Breast epithelium (tissue), 4 donors: ENCODE measurements at places on chromosomes 2 and 18. TPM values are rescaled to one million over a fixed set of nuclear protein-coding genes. Genes with fewer than 3 reads are reported as not detected.

DNA sequence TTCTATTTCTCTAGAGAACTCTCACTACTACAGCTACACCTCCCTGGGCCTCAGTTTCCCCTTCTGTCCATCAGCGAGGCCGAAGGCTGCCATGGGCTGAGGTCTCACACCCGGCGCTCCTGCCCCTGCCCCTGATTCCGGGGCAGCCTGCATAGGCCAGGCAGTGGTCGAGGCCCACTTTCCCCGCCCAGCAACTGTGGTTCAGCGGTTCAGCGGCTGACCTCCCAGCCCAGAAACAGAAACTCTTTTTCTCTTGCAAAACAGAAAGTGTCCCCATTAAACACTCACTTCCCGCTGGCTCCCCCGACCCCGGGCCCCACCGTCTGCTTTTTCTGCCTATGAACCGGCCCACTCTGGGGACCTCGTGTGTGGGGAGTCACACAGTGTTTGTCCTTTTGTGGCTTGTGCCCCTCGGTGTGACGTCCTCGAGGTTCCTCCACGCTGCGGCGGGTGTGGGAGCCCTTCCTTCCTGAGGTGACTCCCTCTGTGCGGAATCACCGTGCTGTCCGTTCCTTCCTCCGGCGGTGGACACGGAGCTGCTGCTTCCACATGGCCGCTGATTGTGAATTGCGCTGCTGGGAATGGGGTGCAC lies 16.0 kb downstream of the PDCD1 start:
- no peak overlapping the region for H3K27ac ChIP-seq
- H3K27me3 ChIP-seq, result peaks cover 7% of the 10 kb centered on the region
- no peaks in the 10 kb centered on the region for H3K36me3 ChIP-seq
- no peak for DNase-seq
- H3K4me3 ChIP-seq, result peak overlapping the region; percentile 63

- no peaks in the 10 kb centered on the region for H3K27me3 ChIP-seq
- H3K4me1 ChIP-seq, result no peaks in the 10 kb centered on the region
- no peak for DNase-seq
- no peak overlapping the region for H3K4me3 ChIP-seq
- no peak overlapping the region for H3K27ac ChIP-seq
Observed at GRCh38 chr18:50751490-50751889, 68.3 kb downstream of the MRO start.

DNA sequence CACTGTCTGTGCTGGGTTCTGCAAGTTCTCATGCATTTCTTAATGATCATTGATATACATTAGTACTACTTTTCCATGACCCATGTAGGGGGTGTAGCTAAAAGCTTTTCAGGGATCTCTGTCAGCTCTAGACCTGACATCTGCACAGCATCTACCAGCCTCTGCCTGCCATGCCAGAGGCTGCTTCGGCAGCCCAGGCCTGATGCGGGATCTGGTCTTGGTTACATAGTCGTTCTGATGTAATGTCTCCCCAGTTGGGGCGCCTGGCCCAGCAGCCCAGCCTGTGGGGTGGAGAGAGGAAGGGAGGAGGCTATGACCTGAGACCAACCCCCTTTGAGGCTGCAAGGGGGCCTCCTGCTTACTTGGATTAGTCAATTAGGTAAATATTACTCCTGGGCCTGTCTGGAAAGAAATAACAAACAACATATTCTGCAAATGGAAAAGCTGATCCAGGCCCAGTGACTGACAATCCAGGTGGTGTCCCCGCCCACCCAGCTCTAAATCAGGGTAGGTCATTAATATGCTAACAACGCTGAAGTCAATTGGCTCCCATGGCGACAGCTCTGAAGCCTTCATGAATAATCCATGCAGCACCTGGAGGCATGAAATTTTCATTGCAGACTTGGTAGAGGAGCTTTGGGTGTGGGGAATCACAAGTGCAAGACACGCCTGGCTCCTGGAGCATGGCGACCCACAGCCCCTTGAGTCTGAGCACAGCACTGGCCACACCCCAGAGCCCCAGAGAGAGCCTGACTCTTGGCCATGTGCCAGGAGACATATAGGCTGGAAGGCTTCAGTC lies 575.3 kb downstream of the CMPK2 start:
- no peak overlapping the region for H3K27ac ChIP-seq
- H3K4me3 ChIP-seq, result no peak overlapping the region
- DNase-seq, result no peak
- H3K27me3 ChIP-seq, result no peaks in the 10 kb centered on the region
- no peaks in the 10 kb centered on the region for H3K4me1 ChIP-seq
- H3K36me3 ChIP-seq, result no peaks in the 10 kb centered on the region

- H3K4me3 ChIP-seq, result no peak overlapping the region
- H3K27ac ChIP-seq, result no peak overlapping the region
- no peak for DNase-seq
- no peaks in the 10 kb centered on the region for H3K27me3 ChIP-seq
- no peaks in the 10 kb centered on the region for H3K36me3 ChIP-seq
- no peaks in the 10 kb centered on the region for H3K4me1 ChIP-seq
Observed at GRCh38 chr2:54999182-54999581, 51.1 kb downstream of the RTN4 start.

DNA sequence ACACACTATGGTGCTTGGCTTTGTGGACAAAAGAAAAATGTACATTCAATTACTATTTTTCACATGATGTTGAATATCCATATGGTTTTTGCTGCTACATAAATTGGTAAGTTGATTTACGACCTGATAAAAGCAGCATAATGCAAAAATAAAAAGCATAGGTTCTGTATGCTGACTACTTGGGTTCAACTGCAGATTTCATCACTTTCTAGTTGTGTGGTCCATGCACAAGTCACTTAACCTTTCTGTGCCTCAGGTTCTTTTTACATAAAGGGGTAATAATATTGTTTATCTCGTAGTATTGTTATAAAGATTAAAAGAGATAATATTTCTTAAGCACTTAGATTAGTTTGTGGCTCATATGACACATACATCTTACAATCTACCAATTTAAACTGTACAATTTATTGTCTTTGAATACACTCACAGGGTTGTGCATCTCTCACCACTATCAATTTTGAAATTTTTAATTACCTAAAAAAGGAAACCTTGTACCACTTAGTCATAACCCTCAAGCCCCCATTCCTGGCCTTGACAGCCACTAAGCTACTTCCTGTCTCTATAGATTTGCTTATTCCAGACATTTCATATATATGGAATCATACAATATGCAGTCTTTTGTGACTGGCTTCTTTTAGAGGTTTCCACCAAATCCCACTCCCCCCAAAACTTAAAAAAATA lies 1443.9 kb downstream of the SUCLG1 start:
- H3K4me3 ChIP-seq, result no peak overlapping the region
- no peaks in the 10 kb centered on the region for H3K36me3 ChIP-seq
- H3K27ac ChIP-seq, result no peak overlapping the region
- H3K4me1 ChIP-seq, result no peaks in the 10 kb centered on the region
- no peaks in the 10 kb centered on the region for H3K27me3 ChIP-seq
- no peak for DNase-seq

- no peaks in the 10 kb centered on the region for H3K27me3 ChIP-seq
- no peak overlapping the region for H3K27ac ChIP-seq
- H3K4me3 ChIP-seq, result peak overlapping the region; percentile 18
- H3K36me3 ChIP-seq, result no peaks in the 10 kb centered on the region
Observed at GRCh38 chr2:29281916-29282247, 166.7 kb downstream of the CLIP4 start.

DNA sequence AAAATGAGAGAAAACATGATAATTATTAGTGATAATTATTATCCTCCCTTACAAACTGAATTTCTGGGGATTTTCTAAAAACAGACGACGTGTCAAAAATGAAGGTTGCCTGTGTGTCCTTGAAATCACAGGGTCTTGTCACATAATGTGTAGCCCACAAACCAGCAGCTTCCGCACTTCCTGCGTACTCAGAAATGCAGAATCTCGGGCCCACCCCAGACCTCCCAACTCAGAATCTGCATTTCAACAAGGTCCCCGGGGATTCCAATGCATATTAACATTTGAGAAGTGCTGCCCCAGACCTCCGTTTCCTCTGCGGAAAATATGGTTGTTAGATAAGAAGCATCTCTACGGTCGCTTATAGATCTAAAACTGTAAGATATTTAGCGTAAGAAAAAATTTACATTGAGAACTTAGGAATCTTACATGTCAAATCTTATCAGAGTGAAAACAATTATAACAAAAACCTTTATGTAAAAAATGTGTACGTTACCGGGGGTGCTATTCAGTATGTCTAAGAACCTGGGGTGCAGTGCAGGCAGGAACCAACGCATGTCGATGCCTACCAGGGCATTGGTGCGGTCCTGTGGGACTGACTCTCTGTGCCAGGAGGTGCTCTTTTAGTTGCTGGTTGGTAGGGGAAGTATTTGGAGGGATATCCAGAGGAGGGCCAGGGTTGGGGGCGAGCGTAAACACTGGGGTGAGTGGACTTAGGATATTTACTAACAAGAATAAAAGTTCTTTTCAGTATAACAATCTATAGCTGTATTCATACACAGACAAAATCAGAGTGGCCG lies 15.2 kb downstream of the CDKL4 start:
- DNase-seq, result no peak
- H3K4me1 ChIP-seq, result no peaks in the 10 kb centered on the region
- H3K27ac ChIP-seq, result no peak overlapping the region
- H3K36me3 ChIP-seq, result no peaks in the 10 kb centered on the region

DNA sequence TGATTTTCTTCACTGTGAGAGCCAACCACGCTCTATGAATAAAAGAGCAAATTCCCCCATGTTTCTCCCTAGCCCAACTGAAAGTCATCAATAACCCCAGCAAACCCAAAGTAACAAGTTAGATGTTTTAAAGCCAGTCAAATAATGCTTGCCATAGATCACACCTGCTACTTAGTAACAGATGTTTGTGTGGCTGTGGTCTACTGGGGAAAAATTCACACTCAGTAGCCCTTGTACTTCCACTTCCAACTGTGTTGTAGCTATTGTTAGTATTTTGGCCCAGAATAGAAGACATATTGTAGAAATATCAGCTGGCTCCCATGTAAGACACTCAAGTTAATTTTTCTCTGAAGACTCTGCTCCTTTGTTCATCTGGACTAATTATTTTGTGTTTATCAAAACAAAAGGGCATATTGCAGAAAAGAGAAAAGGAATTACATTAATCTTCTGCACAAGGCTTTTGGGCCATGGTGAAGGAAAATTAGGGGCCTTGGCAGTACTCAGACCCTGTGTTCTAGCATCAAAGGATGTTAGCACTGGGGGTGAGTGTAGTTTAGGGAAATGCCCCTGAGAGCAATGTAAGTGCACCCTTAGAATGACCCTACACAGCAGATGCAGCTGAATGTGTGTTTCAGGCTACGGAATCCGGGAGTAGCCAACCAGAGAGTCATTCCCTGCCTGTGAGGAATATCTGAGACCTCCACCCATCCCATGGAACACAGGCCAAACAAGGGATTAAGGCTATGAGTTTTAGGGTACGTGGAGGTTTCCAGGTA lies 521.9 kb downstream of the EPHA4 start:
- H3K36me3 ChIP-seq, result no peaks in the 10 kb centered on the region
- DNase-seq, result no peak
- H3K27ac ChIP-seq, result no peak overlapping the region
- H3K27me3 ChIP-seq, result no peaks in the 10 kb centered on the region
- H3K4me1 ChIP-seq, result no peaks in the 10 kb centered on the region
- H3K4me3 ChIP-seq, result no peak overlapping the region

- H3K4me1 ChIP-seq, result no peaks in the 10 kb centered on the region
- peak; percentile 11 for DNase-seq
- no peak overlapping the region for H3K27ac ChIP-seq
Observed at GRCh38 chr18:79818631-79819030, 20.9 kb downstream of the KCNG2 start.

GRCh38 chr2:228698963-228699362 lies 517.5 kb upstream of the SPHKAP start:
- DNase-seq, result no peak
- no peak overlapping the region for H3K4me3 ChIP-seq
- no peak overlapping the region for H3K27ac ChIP-seq
- H3K36me3 ChIP-seq, result no peaks in the 10 kb centered on the region
- H3K4me1 ChIP-seq, result no peaks in the 10 kb centered on the region
- no peaks in the 10 kb centered on the region for H3K27me3 ChIP-seq

DNA sequence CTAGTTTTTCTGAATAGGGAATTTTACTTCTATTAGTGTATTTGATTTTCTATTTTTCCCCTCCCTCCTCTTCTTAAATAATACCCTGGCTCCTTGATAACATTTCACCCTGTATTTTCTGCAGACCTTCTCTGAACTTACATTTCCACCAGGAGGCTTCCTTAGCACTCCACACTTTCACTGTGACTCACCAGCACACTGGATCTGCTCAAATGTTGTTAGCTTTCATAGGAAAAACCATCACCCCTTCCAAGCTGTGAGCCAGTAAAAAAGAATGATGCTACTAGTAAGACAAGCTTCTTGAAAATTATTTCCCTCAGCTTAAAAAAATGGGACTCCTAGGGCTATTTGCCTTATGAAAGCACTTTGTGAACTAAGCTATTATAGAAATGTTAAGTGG lies 16.1 kb downstream of the SUPT7L start:
- no peaks in the 10 kb centered on the region for H3K4me1 ChIP-seq
- H3K4me3 ChIP-seq, result no peak overlapping the region
- no peak overlapping the region for H3K27ac ChIP-seq
- no peaks in the 10 kb centered on the region for H3K36me3 ChIP-seq

DNA sequence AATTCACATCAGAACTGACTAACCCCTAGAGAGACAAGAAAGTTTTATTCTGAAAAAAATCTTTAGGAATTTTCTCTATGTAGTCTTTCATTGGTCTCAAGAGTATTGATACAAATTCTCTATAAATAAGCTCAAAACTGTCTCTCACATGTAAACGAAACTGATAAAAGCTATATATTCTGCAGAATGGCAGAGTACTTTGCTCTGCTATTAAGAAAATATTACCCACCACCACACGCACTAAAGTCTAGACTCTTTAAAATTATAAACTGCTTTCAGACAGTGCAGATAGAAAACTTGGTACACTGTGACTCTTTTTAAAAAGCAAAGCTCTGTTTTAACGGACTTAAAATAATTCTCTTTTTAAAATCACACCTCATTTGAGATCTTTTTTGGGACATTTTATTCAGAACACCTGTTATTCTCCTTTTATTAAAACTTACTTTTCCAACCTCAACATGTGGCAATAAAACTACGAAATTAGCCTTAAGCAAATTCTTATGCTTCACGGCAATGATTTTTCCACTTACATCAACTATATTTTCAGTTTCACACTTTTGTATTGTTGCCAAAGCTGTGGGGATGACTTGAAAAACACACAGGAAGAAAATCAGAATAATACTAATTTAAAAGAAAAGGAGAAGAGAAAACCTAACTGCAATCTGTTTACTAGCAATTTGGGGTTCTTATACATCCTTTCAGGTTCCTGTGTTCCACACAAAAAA lies 58.0 kb downstream of the CCDC88A start:
- H3K27me3 ChIP-seq, result no peaks in the 10 kb centered on the region
- H3K4me3 ChIP-seq, result no peak overlapping the region
- H3K4me1 ChIP-seq, result no peaks in the 10 kb centered on the region
- H3K27ac ChIP-seq, result no peak overlapping the region

GRCh38 chr2:136242687-136243277 lies 124.8 kb upstream of the CXCR4 start:
- no peaks in the 10 kb centered on the region for H3K36me3 ChIP-seq
- no peak for DNase-seq
- H3K27ac ChIP-seq, result no peak overlapping the region
- H3K27me3 ChIP-seq, result no peaks in the 10 kb centered on the region

The ACMSD gene
- total RNA-seq, result not detected

The LHCGR gene
- 0.64 TPM for total RNA-seq

The IL36RN gene
- not detected for total RNA-seq

The RFTN2 gene
- 21.1 TPM for total RNA-seq

The TUBA4B gene
- 0.16 TPM for total RNA-seq

The IL1RL2 gene
- total RNA-seq, result 5.9 TPM
